CD4-positive, CD25-positive, alpha-beta regulatory T cell (primary cell): ENCODE measurements at places on chromosomes 1 and 21. TPM values are rescaled to one million over a fixed set of nuclear protein-coding genes. Genes with fewer than 3 reads are reported as not detected.

DNA sequence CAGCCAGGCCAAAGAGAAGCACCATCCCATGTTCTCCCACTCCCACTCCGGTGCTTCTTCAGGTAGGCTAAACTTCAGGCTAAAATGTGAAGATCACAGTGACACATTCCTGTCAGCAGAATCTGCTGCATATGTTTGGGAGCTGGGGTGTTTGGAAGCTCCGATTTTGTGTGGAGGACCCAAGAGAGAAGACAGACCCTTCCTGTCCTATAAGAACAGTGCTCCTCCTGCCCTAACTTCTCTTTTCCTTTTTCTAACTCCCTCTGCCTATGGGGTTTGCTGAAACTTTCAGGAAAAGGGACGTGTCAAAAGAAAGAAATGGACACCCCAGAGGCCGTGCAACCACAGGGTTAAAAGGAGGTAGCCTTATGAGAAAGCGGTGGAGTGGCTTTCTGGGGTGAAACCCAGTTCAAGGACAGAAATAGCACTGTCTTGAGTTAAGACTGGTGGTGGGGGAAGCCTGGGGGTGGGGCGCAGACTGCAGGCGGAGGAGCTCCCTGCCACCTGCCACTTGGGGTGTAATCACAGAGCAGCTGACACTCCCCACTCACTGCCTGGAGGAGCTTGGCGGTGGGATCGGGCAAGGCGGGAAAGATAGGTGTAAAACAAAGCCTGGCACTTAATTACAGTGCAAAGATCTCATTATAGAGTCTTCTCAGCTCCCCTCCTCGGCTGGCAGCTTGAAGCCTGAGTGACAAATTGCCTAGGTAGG, 645 bp upstream of the TLR5 start:
- H3K36me3 ChIP-seq: no peaks in the 10 kb centered on the region
- H3K27me3 ChIP-seq: no peaks in the 10 kb centered on the region
- peaks cover 25% of the 10 kb centered on the region for H3K4me1 ChIP-seq
- peak; percentile 26 for DNase-seq
- peak overlapping the region; percentile 73 for H3K27ac ChIP-seq

DNA sequence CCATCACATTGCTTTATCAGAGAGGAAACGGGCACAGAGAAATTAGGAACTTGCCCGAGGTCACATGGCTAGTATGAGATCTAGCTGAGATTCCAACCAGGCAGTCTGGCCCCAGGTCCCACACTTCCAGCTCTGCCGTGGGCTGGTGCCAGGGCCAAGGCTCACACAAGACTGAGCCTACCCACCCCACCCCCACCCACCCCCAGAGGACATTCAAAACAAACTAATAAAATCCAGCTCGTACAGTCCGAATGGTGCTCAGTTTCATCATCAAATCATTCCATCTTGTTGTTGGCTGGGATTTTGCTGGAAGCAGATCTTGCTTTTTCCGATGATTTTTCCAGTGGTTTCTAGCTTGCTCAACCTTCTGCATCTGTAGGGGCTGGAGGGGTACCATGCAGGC, 27.9 kb downstream of the MATN1 start:
- DNase-seq: no peak
- no peaks in the 10 kb centered on the region for H3K36me3 ChIP-seq
- H3K27me3 ChIP-seq: no peaks in the 10 kb centered on the region
- H3K4me1 ChIP-seq: no peaks in the 10 kb centered on the region
- no peak overlapping the region for H3K27ac ChIP-seq

GRCh38 chr1:18940303-18941020, 16.0 kb downstream of the IFFO2 start:
- no peak overlapping the region for H3K27ac ChIP-seq
- H3K27me3 ChIP-seq: no peaks in the 10 kb centered on the region
- H3K4me1 ChIP-seq: peaks cover 78% of the 10 kb centered on the region
- no peak for DNase-seq
- H3K4me3 ChIP-seq: no peak overlapping the region

GRCh38 chr1:102891868-102892625, 216.3 kb downstream of the COL11A1 start:
- H3K4me3 ChIP-seq: no peak overlapping the region
- H3K27me3 ChIP-seq: no peaks in the 10 kb centered on the region
- H3K4me1 ChIP-seq: no peaks in the 10 kb centered on the region
- DNase-seq: no peak

- no peaks in the 10 kb centered on the region for H3K4me1 ChIP-seq
- peak; percentile 16 for DNase-seq
- H3K36me3 ChIP-seq: no peaks in the 10 kb centered on the region
- no peak overlapping the region for H3K27ac ChIP-seq
These were observed 181.3 kb downstream of the ATP6V1G3 start for GRCh38 chr1:198359024-198359653.

DNA sequence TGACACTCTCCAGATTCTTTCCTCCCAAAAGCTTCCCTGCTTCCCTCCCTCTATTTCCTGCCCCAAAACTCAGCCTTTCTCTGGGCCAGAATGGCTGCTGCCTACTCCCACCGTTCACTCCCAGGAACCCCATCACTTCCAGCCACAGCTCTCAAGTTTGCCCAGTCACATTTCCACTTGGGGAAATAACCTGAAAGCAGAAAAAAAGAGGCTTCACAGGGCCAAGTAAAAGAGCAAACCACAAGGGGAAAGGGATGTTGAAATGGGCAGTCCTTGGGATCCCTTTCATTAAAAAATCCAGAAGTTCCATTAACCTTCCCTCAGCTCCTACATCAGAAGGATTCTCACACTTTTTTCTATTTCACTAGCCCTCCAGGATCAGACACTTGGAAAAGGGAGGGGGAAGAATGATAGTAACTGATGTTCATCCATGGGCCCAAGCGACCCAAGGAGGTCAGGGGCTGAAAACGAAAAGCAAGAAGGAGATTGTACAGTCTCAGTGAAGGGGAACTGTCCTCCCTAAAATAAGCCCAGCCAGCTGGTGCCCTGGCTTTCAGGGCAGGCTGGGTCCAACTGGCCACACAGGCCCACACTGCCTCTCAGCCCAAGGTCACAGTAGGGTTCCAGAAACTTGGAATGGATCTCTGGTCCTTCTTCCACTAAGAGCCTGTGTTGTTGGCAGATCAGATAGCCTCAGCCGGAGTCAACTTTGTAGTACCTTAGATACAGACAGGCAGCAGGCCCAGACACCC, 49.7 kb downstream of the DMAP1 start:
- no peaks in the 10 kb centered on the region for H3K4me1 ChIP-seq
- H3K27ac ChIP-seq: no peak overlapping the region
- DNase-seq: no peak
- H3K36me3 ChIP-seq: no peaks in the 10 kb centered on the region
- no peaks in the 10 kb centered on the region for H3K27me3 ChIP-seq

DNA sequence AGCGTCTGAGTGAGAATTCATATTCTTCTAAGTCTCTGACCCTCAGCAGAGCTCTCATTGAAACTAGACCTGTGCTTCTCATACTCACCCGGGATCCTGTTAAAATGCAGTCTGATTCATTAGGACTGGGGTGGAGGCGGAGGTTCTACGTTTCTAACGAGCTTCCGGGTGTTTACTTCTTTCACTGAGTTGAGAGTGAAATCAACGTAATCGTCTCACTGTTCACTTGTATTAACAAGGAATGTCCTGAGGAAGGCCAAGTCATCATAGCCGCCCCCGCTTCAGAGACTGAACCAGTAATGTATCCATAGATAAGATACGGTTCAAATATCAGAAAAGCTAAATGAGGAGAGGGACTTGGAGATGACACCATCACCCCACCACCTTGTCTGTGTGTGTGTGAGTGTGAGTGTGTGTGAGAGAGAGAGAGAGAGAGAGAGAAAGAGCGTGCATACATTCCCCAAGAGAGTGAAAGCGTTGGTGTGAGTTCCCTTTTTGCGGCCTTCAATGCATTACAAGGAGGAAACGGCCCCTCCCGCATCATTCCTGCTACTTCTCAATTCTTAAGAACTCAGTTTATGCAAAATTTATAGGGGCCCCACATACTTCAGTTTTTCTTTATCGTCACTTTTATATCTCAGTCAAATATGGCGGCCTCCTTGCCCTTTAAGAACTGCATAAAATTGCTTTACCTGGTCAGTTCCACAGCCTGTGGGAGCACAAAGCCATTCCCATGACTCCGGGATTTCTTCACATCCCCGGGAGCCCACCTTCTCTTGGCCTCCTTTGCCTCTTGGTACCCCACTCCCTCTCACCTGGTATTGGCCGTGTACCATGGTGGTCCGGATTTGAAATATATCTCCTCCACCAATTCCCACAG, 19.8 kb downstream of the KMO start:
- H3K36me3 ChIP-seq: no peaks in the 10 kb centered on the region
- H3K27me3 ChIP-seq: no peaks in the 10 kb centered on the region
- H3K4me1 ChIP-seq: peaks cover 18% of the 10 kb centered on the region

DNA sequence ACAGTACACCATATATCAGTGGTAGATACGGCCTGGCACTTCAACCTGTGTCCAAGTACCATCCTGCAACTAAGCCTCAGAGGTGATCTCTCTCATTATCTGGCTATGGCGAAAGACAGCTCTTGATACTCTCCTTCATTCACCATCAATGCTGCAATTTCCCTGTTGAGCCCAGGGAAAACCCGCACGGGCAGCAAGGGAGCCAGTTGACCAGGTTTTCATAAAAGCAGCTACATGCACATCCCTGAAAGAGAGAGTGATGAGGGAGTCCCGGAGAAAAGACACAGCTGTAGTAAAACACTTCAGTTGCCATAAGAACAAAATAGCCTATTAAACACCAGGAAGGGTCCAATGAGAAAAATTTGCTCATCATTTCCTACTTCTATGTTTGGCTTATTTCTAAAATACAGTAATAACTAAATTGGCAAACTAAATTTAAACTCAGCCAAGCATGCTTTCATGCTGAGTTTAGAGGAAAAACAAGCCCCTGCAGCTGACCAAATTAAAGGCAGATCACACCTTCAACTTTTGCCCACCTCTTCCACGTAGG, 68.3 kb downstream of the CAPZB start:
- DNase-seq: no peak
- H3K36me3 ChIP-seq: peaks cover 70% of the 10 kb centered on the region
- no peak overlapping the region for H3K27ac ChIP-seq

- H3K27me3 ChIP-seq: peaks cover 33% of the 10 kb centered on the region
- H3K27ac ChIP-seq: no peak overlapping the region
- H3K4me1 ChIP-seq: no peaks in the 10 kb centered on the region
- H3K4me3 ChIP-seq: no peak overlapping the region
These were observed 76.9 kb upstream of the LBR start for GRCh38 chr1:225504776-225505175.

Gene PLA2G2F
- total RNA-seq: not detected
